ENCODE measurements at places on chromosomes 1 and 21.

DNA sequence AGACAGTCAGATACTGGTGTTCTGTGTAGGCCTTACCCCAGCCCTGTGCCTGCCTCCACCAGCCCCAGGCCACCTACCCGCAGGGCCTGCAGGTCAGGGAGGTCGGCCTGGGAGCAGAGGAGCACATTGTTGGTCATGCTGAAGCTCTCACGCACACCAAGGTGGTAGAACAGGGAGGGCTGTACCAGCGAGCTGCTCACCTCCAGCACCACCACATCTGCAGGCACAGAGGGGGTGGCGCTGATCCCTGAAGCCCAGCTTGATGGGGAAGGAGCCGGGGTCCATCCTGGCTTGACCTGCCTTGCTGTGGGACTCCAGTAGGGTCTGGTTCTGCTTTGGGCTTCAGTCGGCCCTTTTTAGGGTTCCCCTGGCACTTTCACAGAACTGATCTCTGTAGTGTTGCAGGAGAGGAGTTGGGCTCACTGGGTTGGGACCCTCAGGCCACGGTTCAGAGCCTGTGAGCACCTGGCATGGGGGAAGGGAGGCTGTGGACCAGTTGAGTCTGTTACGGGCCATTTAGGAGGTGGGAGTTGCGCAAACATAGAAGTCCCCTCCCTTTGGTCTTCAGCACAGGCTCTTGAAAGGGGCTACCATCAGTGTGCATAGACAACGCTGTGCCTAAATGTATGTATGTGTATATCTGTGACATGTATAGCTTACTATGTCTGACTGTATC lies 1.9 kb downstream of the MAP3K6 start:
- DNase-seq = no peak

DNA sequence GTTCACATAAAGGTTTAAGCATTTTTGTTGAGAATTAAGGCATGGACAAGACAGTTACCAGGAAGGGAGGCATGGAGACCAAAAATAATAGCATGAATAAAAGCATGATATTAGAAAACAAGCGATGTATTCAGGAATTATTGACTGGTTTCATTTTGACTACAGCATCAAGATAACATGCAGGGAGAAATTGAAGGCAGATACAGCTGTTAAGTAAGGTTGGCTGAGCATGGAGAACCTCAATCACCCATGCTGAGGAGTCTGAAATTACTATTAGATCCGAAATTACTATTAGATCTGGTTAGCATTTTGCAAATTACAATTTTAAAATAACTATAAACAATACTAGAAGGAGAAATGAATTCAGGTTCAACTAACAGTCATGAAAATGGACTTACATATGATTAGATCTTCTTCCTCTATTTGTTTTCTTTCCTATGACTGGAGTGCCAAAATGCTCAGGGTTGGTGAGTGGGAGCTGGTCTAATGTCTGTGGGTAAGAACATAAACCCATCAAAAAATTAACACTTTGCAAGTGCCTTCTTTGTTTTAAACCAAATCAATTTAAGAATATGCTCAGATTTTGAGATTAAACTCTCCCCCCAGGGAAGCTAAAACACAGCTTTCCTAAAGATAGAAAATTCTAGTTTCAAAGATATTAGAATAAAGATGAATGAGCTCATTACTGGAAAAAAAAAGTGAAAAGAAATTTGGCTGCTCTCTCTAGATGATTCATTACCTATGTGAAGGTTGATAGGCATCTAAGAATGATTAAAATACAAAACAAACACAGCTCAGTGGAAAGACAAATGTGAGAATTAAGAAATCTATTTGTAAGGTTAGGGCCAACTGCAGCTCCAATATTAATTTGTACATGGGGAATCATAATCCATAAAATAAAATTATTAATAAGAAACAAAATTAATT lies 81.7 kb downstream of the ARID4B start:
- DNase-seq = no peak

- DNase-seq = no peak
These were observed 226.5 kb downstream of the SDCCAG8 start for GRCh38 chr1:243482141-243483022.

DNA sequence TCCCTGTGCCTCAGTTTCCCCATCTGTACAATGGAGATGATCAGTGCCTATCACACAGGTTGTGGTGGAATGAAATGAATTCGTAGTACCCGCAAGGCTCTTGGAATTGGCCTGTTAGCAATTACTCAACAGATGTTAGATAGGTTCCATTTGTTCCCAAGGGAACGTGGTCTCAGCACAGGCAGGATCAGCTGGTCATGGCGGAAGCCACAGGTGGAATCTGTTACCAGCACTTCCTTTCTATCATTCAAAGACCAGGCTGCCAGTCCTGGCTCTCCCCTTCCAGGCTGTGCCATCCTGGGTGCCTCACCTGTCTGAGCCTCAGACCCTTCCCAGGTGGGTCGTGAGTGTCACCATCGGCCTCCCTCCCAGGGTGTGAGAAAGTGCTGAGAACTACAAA lies 61.5 kb downstream of the FBXO2 start:
- no peak for DNase-seq

GRCh38 chr1:181148636-181149035 lies 60.1 kb downstream of the IER5 start:
- no peak for DNase-seq

DNA sequence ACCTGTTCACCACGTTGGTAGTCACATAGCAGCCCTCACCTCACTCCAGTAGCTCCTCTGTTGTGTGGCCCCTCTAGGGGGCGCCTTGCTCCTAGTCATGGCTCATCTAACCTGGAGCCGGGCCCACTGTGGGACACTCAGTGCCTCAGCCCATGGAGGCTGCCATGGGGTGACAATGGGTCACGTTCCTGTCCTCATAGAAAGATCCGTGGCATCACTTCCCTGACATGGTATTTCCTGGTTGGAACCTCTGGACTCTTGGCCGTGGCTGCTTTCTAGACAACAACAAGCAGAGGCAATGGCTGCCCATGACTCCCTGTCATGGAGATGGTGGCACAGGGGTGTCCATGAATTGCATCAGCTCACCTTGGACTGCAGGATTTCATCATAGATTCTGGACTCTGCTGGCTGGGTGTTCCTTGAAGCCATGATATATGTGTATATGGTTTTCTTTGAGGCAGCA lies 27.5 kb upstream of the SLAMF6 start:
- peak; percentile 63 for DNase-seq

GRCh38 chr1:178660461-178660860 lies 64.6 kb upstream of the RALGPS2 start:
- no peak for DNase-seq

- no peak for DNase-seq
These were observed 6.9 kb upstream of the TNNT2 start for GRCh38 chr1:201384406-201384782.

DNA sequence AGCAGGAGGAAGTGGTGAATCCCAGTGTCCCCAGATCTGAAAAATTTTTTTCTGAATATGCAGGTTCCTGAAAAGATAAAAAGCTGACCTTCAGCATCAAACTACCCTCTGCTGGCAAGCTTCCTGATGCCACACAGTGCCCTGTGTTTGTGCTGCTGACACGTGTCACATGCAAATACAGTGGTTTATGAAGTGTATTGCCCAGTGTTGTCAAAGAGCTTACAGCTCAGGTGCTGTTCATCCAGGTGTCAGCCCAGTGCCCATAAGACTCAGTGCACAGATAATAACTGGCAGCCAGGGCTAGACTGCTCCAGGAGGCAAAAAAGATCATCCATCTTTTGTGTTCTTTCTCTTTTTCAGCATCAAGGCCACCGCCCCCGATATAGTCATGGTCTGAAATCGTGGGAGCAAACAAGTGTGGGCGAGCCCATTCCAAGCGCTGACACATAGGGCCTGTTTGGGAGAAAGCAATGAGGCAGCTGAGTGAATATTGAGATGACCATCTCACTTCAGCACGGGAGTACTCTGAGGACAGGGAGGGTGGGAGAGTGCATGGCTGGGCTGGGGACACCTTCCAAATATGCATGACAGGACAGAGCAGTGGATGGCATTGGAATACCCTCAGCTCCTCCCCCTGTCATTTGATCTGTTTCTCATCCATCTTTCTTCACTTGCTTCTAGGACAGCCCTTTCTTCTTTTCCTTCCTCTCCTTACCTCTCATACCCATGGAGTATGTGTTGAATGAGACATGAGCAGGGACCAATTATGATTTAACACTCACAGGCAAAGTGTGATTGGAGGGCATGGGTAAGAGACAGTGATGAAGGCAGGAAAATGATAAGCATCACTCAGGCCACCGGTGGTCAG lies 6.4 kb upstream of the KCNK1 start:
- DNase-seq = no peak

GRCh38 chr1:221166559-221167318 lies 287.5 kb downstream of the HLX start:
- DNase-seq = no peak

DNA sequence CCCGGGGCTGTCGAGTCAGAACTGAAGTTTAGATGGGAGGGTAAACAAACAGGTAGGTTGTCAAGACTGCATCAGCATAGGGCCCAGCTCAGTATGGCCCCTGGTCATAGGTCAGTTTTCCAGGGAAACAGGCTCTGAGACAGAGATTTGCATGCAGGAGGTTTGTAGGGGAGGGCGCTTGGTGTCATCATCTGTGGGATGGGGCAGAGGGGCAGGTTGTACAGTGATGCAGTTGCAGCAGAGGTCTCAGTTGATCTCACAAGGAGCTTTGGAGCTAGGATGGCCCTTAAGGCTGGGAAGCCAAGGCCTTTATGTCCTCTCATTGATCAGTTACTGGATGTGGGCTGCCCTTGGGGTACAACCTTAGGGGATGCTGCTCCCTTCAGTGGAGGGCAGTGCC lies 38.5 kb upstream of the KCNA10 start:
- DNase-seq = no peak

DNA sequence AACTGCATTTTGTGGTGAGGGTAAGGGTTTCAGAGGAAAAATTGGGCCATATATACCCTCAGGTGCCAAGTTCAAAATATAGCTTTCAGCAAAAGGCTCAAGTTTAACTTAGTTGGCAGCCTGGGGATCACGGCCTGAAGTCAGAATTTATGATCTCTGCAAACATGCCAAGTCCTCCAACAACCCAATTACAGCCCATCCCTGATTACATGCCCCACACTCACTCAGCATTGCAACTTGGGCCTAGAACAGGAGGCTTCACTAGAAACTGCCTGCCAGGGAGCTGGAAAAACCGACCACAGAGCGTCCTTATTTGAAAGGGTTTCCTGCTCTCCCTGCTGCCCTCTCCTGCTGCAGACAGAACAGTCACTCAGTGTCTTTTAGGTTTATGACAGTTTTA lies 12.4 kb downstream of the FYB2 start:
- no peak for DNase-seq

- no peak for DNase-seq
These were observed 4.1 kb downstream of the GSTM5 start for GRCh38 chr1:109716121-109716520.

- no peak for DNase-seq
These were observed 80.0 kb downstream of the HUNK start for GRCh38 chr21:31952828-31953227.
